Fibroblast of skin of left quadriceps (primary cell): ENCODE measurements at places on chromosomes 6 and 20.

DNA sequence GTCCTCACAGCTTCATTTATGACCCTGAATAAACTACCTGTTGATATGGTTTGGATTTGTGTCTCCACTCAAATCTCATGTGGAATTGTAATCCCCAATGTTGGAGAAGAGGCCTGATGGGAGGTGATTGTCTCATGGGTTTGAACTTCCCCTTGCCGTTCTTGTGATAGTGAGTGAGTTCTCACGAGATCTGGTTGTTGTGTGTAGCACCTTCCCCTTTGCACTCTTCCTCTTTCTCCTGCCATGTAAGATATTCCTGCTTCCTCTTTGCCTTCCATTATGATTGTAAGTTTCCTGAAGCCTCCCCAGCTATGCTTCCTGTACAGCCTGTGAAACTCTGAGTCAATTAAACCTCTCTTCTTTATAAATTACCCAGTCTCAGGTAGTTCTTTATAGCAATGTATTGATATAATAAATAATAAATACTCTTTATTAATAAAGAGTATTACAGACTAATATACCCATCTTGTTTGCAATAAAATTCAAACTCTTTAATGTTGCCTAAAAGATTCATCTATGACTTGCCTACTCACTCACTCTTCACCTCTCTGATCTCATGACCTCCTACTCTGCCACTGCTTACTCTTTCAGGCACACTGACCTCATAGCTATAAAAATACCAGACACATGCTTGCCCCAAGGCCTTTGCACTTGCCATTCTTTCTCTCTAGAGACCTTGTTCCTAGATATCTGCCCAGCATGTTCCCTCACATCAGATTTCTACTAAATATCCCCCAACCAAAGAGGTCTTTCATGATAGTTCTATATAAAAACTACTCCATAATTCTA, 256.4 kb upstream of the MARCKS start:
- DNase-seq, result no peak

DNA sequence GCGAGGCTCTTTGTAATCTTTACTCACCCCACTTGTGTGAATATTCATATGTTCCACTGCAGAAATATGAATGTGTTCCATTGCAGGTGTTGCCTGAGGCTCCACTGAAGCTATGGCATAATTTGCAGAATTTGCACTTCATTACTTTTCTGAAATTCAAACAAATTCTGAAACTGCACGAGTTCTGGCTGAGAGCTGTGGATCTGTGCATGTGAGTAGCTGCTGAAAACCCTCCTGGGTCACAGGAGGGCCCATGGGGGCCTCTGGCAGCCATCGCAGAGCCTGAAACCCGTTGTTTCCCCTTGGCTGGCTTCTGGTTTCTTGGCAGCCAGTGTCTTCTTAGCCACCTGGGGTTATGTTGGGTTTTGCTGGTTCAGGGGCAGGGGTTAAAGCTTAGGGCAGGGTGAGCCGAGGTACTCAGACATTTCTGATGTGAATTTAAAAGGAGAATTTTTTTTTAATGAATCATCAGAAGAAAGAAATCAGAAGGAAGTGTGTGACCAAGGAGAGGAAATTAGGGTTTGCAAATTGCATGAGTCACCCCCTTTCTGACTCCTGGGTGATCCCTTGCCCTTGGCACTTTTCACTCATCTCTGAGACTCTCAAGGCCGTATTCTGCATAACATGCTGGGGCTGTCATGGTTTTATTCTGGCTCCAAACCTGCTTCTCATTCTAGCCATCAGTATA, 40.6 kb downstream of the TOX2 start:
- DNase-seq, result peak; percentile 88

GRCh38 chr6:134662077-134662700, 287.7 kb downstream of the ALDH8A1 start:
- no peak for DNase-seq

DNA sequence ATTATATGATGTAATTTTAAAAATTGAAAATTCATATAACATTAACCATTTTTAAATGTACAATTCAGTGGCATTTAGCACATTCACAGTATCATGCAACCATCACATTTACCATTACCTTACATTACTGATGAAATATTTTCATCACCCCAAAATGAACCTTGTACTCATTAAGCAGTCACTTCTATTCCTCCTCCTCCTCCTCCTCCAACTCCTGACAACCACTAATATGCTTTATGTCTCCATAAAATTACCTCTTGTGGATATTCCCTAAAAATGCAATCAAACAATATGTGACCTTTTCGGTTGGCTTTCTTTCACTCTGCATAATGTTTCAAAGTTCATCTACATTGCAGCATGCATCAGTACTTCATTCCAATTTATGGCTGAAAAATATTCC, 45.2 kb downstream of the ZHX3 start:
- DNase-seq, result no peak

DNA sequence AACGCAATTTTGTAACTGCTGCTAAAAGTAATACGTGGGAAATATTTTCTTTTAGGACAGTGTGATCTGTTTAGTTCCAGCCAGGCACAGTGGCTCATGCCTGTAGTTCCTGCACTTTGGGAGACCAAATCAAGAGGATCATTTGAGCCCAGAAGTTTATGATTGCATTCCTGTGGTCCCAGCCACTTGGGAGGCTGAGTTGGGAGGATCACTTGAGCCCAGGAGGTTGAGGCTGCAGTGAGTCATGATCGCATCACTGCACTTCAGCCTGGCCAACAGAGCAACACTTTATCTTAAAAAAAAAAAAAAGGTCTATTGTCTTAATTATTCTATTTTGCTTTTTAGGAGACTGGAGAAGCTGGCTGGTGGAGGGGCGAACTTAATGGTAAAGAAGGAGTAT, 101.5 kb downstream of the CD2AP start:
- DNase-seq, result no peak

DNA sequence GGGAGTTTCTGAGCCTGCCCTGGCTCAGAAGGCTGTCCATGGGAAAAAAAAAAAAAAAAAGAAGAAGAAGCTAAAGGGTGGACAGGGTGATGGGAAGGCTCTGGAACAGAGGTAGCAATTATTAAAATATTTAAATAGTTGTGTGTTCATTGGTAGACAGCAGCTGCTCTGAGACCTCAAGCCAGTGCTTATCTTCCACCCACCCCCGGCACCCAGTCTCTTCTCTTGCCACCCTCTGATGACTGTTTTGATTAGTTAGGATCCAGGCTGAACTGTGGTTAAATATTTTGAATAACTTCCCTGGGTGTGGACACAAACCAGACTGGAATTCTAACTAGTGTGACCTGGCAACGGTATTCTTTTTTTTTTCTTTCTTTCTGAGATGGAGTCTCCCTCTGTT, 16.9 kb upstream of the SRSF3 start:
- peak; percentile 77 for DNase-seq

DNA sequence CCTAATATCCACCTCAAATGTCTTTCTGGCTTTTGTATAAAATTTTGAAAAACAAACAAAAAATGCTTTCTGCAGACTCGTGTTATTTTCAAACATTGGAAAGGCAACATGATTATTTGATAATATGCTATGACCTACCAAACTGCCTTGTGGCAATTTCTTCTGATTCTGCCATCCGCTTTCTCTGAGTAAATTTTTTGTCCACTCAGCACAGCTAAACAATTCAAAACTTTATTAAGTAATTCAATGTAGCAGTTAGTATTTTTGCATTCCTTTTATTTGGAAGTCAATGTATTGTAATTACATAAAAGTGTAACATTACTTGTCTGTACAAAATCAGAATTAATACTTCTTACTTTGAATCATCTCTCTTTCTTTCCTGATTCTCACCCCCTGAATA, 1206.6 kb upstream of the EYS start:
- DNase-seq, result no peak

GRCh38 chr6:36075656-36076055, 48.0 kb downstream of the MAPK14 start:
- DNase-seq, result no peak

DNA sequence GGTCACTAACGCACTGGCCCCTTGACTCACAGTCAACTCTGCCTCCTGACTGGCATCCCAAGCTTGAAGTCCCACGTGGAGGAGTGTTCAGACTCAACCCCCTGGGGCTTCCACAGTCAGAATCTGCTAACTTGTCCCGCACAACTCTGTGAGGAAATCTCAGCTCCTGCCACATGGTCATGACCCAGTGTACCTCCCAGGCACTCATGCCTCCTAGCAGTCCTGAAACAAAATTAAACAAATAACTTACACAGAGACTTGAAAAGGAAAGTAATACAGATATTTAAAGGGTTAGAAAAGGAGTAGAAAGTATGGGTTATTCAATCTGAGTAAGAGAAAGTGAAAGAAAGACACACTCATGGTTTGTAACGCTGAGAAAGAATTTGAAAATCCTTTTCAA, 134.9 kb downstream of the GMDS start:
- DNase-seq, result no peak

DNA sequence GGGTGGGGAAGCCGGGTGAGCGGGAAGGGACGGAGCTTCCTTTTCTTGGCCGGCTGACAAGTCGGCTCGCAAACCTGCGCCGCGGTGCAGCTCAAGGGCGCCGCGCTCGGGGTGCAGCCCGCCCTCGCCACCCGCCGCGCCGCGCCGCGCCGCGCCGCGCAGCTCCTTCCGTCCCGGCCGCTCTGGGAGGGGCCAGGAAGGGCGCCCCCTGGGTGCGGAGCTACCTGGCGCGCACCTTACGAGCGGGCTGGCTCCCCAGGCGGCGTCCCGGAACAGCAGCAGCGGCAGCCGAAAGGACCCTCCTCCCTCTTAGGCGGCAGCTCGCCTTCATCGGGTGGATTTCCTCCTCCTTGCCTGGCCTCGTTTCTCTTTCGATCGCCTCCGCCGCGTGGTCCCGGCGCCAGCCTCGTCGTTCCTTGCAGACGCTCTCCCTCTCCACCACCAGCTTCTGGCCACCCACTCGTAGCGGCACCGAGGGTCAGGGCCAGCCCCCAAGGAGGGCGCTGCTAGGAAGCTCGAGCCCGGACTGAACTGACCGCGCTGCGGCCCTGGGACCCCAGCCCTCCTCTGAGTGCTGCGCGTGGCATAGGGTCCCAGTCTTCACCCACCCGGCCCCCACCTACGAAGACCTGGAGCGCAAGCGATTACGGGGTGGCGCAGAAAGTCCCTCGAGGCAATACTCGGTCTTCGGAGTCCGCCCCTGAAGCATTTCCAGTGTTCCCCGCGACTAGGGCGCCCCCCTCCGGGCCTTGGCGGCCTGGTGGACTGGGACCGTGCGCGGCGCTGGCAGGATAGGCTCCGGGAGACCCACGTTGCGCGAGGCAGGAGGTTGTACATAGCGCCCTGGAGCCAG, at the start of gene MAP3K5:
TSS of gene MAP3K5 (minus strand) at position 68 of the 853 bp plus-strand sequence. CDS start 320 bp downstream, outside the sequence.
- peak; percentile 64 for DNase-seq

- no peak for DNase-seq
Measured at GRCh38 chr6:97689078-97689754, 406.2 kb upstream of the MMS22L start.

DNA sequence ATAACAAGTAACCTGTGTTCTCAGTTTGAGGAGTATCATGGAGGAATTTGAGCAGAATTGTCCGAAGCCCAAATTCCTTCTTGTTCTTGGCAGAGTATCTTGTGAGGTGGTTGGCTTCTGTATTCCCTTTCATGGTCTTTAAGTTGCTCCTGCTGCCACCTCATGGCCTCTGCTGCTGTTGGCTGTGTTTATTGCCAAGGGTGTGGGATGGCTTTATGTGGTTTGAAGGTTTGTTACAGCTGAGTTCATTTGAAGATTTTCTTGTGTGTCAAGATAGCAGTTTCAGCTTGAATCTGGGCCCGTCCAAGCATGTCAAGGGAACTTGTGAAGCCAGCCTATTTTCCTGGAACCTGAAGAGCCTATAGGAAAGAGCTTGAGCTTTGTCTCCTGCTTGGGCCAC, 20.2 kb upstream of the TTK start:
- DNase-seq, result no peak

DNA sequence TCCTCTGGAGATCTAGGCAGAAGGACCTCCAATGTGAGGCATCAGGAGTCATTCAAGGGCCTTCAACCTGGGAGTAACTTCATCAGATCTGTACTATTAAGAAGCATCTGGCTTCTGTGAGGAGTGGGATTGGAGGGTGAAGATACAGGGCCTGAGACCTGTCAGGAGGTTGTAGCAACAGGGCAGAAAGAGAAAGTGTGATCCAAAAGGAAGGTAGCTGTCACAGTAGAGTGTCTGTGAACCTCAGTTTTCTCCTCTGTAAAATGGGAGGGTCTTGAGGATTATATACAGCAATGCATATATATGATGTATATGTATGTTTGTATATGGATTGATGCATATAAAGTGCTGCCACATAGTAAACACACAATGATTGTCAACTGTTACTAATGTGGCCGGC, 2.6 kb upstream of the RPL10A start:
- DNase-seq, result no peak

DNA sequence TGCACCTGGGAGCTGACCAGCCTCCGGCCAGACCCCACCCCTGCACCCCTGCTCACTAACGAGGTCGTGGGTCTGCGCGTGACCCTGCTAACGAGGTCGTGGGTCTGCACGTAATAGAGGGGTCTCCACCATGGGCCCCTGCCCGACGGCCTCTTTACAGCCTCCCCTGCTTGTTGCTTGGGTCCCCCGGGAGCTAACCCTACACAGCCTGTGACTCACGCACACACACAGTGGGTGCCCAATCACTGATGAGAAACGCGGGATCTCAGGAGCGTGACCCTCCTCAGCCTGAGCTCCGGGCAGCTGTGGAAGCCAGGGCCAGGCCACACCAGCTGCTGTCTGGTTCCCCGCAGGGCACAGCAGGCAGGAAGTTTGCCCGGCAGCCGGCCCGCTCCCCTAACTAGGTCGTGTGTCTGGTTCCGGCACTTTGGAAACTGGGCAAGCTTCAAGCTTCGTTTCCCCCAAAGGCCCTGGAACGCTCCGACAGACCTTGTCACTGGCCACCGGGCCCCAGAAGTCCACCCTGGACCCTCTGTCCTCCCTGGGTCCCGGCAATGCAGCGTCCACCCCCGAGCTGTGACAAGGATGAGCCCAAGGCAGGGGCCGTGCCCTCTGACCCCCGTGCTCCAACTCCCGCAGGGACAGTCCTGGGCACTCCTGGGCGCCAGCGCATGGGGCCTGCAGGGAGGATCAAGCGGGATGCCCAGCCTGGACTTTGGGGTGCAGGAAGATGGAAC, 767 bp downstream of the PTK6 start:
- DNase-seq, result no peak

DNA sequence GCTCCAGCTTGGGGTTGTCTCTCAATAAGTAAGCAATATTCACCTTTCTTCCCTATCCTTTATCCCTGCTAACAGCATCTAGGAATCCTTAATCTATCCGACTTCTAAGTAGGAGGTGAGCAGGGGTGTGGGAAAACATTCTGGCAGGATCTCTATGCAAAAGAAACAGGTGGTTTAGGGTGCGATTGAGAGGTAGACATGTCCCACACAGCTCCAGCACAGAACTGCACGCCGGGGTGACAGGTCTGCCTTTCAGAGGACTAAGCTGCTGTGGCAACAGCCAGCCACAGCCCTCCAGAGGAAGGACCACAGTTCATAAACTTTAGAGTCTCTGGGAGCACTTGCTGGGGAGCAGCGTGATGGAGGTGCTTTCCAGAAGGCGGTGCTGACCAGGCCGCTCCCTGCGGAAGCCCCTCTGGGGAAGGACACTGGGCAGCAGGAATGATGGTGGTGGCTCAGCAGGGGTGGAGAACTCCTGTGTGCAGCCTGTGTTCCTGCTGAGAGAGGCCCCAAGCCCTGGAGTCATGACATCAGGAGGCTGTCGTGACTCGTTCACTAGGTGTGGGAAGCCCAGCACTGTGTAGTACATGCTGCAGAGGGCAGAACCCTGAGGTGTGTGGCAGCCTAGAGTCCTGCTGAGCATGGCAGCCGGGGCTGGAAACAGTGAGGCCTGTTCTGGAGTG, 509.6 kb downstream of the PRKN start:
- no peak for DNase-seq

GRCh38 chr6:52839124-52840055, 1.2 kb downstream of the GSTA5 start:
- DNase-seq, result peak; percentile 20

- DNase-seq, result no peak
Measured at GRCh38 chr6:7976485-7977056, 66.0 kb upstream of the TXNDC5 start.
